ENCODE measurements at places on chromosomes 2 and 18.

DNA sequence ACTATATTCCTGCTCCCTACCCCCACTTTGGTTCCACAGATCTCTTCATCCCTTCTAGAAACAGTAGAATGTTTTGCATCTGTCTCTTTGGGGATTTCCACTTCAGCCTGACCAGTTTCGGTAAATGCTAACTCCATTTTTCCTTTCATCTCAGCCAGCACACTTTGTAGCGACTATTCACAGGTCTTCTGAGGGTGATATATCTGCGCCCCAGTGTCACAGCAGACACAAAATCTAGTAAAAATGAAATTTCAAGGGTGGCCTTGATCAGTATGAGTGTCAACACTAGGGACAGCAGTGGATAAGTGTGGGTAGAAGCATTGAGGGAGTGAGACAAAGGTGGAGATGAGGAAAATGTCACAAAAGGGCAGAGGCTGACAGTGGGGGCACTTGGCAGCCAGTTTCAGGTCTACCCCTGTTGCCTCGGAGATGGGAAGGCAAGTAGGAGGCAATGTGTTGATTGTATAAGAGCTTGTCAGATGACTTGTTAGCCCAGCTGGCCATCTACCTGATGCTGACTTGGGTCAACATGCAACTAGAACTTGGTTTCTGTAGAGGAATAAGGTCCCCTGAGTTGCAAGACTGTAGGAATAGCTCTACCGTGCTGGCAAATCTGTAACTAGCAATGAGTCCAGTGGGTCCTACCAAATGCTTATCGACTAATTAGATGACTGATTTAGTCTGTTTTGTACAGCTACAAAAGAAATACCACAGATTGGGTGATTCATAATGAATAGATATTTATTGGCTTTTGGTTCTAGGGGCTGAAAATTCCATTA lies 60.7 kb downstream of the CXCR4 start:
- peak; percentile 37 for DNase-seq

GRCh38 chr2:134228493-134228903 lies 25.4 kb upstream of the MGAT5 start:
- DNase-seq, result no peak

GRCh38 chr18:64017870-64018269 lies 48.0 kb downstream of the SERPINB8 start:
- DNase-seq, result no peak

DNA sequence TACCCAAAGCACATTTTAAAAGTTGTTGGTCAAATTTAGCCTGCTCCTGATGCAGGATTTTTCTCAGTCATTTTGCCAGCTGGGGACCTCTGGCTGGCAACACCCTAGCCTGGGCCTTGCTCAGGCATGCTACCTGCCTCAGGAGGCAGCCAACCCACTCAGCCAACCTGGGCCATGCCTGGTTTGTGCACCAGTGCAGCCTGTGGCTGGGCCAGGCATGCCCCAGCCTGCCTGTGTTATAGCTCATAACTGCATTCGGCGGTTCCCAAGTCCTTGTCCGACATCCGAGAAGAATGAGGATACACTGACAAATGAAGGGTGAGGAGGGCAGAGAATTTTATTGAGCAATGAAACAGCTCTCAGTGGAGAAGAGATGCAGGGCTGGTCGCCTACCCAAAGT lies 608.0 kb downstream of the SUCLG1 start:
- DNase-seq, result no peak

DNA sequence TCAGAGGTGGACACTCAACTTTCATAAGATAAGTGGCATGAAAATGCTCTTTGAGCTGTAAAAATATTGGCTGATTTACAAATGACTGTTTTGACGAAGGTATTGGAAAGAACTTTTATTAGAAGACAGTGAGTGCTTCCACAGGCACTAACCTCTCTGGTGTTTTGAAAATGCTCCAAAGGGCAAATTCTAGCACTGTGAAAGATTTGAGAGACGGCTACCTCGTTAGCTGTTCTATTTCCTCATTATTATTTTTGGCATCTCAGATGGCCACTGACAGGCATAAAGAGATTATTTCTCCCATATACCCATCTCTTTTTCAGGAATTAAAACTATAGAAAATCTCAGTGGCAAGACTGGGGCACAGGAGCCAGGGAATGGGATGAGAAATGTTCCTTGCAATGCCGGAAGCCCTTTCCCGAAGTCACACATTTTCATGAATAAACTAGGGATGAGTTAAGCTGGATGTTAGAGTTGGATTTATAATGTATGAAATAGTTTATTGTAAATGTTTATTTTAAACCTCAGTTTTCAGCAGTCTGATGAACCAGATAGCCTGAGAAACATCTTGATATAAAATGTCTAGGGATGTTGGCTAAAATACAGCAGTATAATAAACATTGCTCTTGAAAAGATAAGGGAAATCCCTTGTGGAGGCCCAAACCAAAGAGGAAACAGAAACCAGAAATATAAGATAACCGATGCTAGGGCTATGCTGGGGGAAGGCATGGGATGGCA lies 175.7 kb downstream of the ASB1 start:
- no peak for DNase-seq

DNA sequence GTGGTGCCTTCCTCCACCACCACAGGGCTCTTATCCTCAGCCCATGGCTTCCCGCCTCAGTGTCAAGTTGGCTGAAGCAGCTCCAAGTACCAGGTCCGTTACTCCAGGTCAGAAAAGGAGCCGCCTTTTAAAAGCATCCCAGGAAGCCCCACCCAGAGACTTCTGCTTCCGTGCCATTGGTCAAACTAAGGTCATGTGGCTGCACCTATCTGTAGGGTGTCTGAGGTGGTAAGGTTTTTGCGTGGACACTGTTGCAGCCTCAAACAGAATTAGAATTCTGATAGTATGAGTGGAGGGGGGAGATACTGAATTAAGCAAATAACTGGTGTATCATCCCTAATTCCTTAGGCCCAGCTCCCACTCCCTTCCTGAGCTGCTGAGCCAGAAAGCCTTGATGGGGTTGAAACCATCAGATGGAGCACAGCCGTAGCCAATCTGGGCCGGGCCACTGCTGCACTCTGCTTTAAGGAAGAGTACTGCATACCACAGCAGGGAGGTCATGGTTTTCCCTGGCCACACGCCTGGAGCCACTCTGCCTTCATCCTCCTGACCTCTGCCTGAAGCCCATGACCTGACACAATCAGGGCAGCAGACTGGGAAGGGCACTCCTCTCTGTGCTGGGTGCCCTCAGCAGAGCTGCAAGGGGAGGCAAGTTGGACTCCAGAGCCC lies 8.4 kb downstream of the TMEM247 start:
- DNase-seq, result no peak

- no peak for DNase-seq
Measured at GRCh38 chr2:66436581-66437001, 1.7 kb downstream of the MEIS1 start.

DNA sequence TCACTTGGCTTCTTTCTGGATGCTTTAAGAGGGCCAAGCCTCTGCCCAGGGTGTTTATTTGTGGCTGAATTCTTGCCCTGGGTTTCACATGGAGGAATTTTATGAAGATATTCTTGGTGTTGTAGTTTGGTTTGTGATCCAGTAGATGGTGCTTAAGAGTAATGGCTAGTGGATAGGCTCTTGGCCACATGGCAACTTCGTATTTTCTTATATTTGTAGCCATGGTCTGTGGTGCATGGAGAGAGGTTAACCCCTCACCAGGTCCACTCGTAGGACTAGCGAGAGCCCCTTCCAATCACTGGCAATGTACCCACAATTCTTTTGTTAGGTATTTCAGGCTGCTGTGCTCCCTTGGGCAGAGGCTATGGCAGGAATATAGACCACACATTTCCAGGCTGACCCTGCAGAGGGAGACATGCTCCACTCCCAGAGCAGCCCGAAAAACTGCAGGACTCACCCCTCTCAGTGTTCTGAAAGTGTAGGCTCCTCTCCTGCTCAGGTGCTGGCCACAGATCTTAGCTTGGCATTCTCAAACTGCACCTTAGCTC lies 582.1 kb upstream of the SETBP1 start:
- DNase-seq, result no peak

DNA sequence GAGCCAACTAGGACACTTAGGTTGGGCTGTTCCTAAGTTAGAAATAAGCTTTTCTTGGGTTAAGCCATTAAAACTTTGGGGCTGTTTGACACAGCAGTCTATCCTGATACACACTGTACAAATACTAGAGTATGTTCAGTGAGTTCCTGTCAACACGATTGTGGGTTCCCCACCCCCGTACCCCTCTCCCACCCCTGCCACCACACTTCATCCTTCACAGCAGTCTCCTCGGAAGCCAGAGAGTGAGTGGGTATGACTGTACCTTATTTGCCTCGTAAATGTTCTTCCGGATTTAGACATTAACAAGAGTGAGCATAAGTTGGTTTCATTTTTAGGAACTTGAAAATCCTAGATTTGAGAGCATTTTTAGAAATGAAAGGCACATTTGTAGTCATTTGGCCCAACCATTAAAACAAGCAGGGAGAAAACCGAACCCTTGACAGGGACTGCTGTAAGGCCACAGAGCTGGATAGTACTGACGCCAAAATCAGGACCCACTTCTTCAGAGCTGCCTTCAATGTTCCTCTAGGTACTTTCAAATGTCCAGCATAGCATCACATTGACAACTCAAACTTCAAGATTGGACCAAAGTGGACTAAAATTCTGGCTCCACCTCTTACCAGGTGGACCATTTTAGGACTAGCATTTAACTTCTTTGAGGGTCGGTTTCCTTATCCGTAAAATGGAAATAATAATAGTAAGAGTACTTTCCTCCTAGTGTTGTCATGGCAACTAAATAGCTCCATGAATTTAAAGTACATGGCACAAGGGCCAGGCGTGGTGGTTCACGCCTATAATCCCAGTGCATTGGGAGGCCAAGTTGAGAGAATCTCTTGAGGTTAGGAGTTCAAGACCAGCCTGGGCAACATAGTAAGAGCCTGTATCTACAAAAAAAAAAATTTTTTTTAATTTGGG lies 166.3 kb upstream of the SERTAD2 start:
- DNase-seq, result peak; percentile 37

- no peak for DNase-seq
Measured at GRCh38 chr2:3114406-3115185, 263.0 kb downstream of the EIPR1 start.

DNA sequence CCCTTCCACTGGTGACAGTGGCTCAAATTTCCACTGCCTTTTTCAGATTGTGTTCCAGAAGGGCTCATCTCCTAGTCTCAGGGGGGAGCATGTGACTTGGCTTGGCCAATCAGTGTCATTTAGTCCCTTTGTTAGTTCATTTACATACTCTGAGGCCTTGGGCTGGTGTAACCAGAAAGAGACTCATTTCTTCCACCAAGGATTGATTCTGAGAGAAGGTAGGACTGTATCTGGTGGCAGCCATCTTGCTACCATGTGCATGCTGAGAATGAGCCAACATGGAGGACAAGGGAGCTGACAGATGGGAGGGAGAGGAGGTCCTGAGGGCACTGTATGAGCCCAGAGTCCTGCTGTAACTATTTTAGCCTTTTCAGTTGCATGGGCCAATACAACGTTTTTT lies 191.7 kb downstream of the THSD7B start:
- DNase-seq, result no peak

DNA sequence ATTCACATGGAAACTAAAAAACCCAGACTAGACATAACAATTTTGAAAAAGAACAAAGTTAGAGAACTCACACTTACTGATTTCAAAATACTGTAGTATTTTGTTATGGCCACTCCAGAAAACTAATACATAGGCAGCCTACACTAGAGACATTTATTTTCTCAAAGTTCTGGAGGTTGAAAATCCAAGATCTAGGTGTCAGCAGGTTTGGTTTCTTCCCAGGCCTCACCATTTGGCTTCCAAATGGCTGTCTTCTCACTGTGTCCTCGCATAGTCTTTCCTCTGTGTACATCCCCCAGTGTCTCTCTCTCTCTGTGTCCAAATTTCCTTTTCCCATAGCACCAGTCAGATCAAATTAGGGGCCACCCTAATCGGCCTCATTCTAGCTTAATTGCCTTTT lies 95.0 kb downstream of the NR4A2 start:
- no peak for DNase-seq

DNA sequence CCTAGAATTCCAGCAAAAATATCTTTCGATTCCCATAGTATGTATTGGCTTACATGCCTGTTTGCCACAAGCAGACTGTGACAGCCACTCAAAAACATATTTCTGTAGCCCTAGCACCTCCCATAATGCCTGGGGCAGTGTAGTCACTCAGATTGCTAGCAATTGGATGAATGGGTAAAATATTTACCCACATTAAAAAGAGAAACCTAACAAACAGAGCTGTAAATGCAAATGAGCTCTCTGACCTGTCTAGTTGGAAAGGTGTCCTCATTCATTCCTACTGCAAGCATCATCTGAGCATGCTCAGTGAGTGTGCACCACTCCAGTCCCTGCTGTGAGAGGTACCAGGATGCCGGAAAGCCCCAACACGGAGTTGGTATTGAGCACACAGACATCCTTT lies 234.0 kb upstream of the RAB12 start:
- no peak for DNase-seq

GRCh38 chr2:178455947-178456346 lies 4.8 kb downstream of the PJVK start:
- no peak for DNase-seq

- no peak for DNase-seq
Measured at GRCh38 chr2:108184419-108184818, 55.3 kb upstream of the SULT1C3 start.

DNA sequence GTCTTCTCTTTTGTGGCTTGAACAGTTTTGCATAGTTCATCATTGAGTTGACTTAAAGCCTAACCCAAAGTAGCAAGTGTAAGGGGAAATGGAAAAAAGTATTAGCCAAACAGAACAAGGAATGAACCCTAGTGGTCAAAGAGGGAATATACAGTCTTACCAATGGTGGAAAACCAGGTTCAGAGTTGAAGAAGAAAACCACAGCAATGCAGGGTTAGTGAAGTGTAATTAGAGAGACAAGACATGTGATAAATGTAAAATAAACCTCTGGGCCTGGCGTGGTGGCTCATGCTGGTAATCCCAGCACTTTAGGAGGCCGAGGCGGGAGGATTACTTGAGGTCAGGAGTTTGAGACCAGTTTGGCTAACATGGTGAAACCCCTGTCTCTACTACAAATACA lies 2.4 kb downstream of the TTN start:
- no peak for DNase-seq

GRCh38 chr2:197800091-197800490 lies 4.3 kb upstream of the PLCL1 start:
- DNase-seq, result no peak

- DNase-seq, result no peak
Measured at GRCh38 chr2:232839411-232840079, 30.5 kb upstream of the SNORC start.

DNA sequence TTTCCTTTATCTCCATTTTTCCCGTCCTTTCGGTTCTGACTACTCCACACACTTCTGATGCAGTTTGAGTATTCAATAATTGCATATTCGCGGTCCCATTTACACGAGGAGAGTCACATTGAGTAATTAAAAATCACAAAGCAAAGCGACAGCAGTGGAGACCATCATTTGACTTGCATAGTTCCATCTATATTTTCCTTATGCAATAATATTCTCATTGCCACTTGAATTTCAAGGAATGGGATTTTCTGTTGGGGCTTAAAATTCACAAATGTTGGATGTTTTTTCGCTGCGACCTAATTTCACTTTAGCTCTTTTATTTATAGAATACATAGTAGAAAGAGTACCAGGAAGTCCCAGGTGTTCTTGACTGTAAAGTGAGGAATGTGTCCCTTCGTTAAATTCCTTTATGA lies 186.8 kb downstream of the ZEB2 start:
- no peak for DNase-seq

Measured in stimulated activated CD4-positive, alpha-beta T cell treated with anti-CD3 and anti-CD28 coated beads, Interleukin-2, amount 100 ng/mL, for 24 hours (primary cell).